ENCODE measurements at places on chromosomes 4 and X. TPM values are rescaled to one million over a fixed set of nuclear protein-coding genes. Genes with fewer than 3 reads are reported as not detected.

Gene DGAT2L6
- total RNA-seq = not detected

Gene FRMPD3
- total RNA-seq = not detected

Gene NEUROG2
- 0.18 TPM for total RNA-seq

GRCh38 chr4:91359041-91360031 is 944.4 kb upstream of the GRID2 start:
- H3K27me3 ChIP-seq = no peaks in the 10 kb centered on the region
- no peak overlapping the region for H3K27ac ChIP-seq
- no peaks in the 10 kb centered on the region for H3K4me1 ChIP-seq
- DNase-seq = no peak

GRCh38 chr4:5398056-5398455 is 310.3 kb downstream of the EVC2 start:
- no peaks in the 10 kb centered on the region for H3K4me1 ChIP-seq
- no peaks in the 10 kb centered on the region for H3K36me3 ChIP-seq
- H3K27ac ChIP-seq = no peak overlapping the region
- DNase-seq = no peak
- no peak overlapping the region for H3K4me3 ChIP-seq

DNA sequence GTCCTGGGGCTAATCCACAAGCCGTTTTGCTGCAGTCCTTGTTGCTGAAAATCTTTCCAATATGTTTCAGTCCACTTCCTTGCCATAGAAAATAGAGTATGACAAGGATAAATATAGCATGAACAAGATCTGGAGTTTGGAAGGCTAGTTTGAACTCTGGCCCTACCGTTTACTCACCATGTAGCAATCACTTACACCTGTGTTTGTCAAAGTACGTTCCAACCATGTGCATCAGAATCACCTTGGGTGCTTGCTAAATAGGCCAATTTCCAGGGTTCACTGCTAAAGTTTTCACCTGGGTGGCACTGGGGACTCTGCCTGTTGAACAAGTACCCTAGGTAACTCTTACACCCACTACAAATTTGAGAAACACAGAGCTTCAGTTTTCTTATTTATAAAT is 188.9 kb downstream of the ENOX2 start:
- no peaks in the 10 kb centered on the region for H3K4me1 ChIP-seq
- no peak overlapping the region for H3K27ac ChIP-seq
- H3K4me3 ChIP-seq = no peak overlapping the region

DNA sequence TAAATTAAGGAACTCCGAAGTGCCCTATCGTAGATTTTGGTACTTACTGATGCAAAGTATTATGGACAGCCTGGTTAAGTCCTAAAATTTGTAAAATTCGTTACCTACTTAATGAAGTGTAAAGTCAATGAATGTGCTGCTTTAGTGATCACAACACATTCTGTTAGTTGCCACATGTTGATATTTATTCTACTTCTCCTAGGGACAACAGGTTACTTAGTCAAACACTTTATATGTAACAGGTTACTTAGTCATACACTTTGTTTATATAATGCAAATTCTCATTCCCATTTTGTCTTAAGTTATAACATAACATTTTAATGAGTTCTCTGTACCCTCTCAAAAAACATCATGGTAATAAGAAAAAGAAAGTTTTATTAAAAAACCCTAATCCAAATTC is 643.0 kb upstream of the FTHL17 start:
- no peaks in the 10 kb centered on the region for H3K4me1 ChIP-seq
- no peak overlapping the region for H3K27ac ChIP-seq
- no peak for DNase-seq

All from activated T-helper 1 cell treated with anti-CD3 and anti-CD28 coated beads, Interleukin-12 subunit alpha, Interleukin-12 subunit beta, Interleukin-2, Interleukin-4 antibody, amounts not matched to agents 30 ng/mL and 10 ng/mL and 1 ng/mL, durations not matched to agents 14 hours and 24 hours and 36 hours (primary cell).